ENCODE measurements at places on chromosomes 5 and 9.
A peak's percentile ranks its signal among the peaks of the same experiment; 100 is the strongest.

- no peak for DNase-seq
Measured at GRCh38 chr5:78975035-78975434, 10.1 kb downstream of the ARSB start.

DNA sequence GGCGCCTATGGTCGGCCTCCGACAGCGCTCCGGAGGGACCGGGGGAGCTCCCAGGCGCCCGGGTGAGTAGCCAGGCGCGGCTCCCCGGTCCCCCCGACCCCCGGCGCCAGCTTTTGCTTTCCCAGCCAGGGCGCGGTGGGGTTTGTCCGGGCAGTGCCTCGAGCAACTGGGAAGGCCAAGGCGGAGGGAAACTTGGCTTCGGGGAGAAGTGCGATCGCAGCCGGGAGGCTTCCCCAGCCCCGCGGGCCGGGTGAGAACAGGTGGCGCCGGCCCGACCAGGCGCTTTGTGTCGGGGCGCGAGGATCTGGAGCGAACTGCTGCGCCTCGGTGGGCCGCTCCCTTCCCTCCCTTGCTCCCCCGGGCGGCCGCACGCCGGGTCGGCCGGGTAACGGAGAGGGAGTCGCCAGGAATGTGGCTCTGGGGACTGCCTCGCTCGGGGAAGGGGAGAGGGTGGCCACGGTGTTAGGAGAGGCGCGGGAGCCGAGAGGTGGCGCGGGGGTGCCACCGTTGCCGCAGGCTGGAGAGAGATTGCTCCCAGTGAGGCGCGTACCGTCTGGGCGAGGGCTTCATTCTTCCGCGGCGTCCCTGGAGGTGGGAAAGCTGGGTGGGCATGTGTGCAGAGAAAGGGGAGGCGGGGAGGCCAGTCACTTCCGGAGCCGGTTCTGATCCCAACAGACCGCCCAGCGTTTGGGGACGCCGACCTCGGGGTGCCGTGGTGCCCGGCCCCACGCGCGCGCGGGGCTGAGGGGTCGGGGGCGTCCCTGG is 561 bp downstream of the DAPK1 start:
- DNase-seq = peak; percentile 50

GRCh38 chr9:21096172-21096900 is 18.6 kb upstream of the IFNB1 start:
- DNase-seq = peak; percentile 86

DNA sequence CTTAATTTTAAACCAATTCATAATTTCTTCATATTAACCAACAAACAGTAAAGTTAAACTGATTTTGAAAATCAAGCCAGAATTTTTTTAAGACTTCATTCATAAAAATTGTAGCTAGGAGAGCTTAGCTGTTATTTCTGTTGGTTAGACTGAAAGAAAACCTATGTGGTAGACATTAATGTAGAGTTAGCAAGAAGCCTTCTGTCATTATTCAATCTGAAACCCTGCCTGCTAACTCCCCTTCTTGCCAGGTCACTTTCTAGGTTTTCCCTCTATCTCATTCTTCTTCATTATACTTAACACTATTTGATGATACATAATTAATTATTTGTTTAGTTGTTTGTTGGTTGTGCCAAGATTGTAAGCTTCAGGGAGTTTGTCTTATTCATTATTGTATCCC is 304.3 kb upstream of the MEF2C start:
- DNase-seq = no peak

- peak; percentile 90 for DNase-seq
Measured at GRCh38 chr5:112160652-112161391, 258.3 kb downstream of the EPB41L4A start.

DNA sequence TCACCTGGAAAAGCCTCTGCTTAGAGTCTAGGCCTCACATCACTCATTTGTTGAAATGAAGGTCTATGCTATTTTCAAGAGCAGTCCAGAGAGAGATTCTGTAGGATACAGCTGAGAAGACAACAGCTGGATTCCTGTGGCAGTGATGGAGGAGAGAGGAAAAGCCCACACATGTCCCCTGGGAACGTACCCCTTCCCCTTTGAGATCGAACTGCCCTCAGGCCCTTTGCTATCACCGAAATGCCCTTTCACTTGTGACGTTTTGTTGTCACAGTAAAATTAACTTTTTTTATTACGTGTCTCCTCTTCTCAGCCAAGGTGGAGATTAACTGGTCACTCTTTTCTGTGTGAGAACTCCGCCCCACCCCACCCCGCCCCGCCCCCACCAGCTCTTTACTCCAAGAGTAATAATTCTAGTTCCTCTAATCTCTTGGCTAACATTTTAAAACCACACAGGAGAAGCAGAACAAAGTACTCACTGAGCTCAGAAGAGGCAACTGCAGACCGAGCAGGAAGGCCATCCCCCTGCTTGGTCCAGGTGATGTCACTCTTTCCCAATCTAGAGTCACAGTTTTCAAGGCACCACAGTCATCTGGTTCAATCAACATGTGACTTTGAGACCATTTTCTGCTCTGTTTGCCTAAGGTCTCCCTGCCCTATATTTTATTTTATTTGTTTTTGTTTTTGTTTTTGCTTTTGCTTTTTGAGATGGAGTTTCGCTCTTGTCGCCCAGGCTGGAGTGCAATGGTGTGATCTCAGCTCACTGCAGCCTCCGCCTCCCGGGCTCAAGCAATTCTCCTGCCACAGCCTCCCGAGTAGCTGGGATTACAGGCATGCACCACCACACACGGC is 105.6 kb downstream of the SUSD1 start:
- DNase-seq = peak; percentile 45

DNA sequence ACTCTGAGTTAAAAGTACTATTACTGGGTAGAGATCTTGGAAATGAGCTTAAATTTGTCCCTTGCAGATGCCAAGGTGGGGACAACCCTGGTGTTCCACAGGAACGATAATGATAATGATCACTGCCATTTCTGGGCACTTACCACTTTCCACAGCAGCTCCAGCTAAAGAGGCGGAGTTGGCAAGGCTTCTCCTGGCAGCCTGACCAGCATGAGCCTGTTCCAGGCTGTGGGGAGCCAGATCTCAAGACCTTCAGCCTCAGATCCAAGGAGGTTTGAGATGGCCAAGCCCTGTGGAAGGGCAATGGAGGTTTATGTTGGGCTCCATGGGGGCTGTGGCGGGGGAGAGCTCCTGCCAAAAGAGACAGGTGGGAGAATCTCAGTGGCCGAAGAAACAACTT is 244.9 kb upstream of the MVB12B start:
- DNase-seq = no peak

- DNase-seq = no peak
Measured at GRCh38 chr5:78102500-78102899, 192.0 kb downstream of the AP3B1 start.

DNA sequence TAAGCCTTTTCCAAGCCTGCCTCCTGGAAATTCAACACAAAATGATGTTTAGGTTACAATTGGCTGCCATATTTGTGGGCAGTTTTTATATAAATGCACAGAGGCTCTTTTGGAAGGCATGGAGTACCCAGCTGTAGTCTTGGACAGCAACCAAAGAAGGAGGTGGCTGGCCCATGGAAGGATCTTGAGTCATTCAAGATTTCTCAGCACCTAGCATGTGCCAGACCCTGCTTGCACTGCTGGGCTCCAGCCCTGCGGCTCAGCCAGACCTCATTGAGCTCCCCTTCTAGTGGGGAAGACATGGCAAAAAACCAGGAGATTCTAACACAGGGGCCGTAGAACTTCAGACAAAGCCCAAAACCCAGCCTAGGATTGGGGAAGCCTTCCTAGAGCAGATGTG is 22.1 kb downstream of the JADE2 start:
- DNase-seq = no peak

All from hematopoietic multipotent progenitor cell treated with erythropoietin and hydrocortisone succinate and interleukin-3 and kit ligand, for 8 days (in vitro differentiated cells).